Cardiac septum (tissue), 1 donor: ENCODE measurements at places on chromosomes 6 and 20. TPM values are rescaled to one million over a fixed set of nuclear protein-coding genes. Genes with fewer than 3 reads are reported as not detected.
A peak's percentile ranks its signal among the peaks of the same experiment; 100 is the strongest.

DNA sequence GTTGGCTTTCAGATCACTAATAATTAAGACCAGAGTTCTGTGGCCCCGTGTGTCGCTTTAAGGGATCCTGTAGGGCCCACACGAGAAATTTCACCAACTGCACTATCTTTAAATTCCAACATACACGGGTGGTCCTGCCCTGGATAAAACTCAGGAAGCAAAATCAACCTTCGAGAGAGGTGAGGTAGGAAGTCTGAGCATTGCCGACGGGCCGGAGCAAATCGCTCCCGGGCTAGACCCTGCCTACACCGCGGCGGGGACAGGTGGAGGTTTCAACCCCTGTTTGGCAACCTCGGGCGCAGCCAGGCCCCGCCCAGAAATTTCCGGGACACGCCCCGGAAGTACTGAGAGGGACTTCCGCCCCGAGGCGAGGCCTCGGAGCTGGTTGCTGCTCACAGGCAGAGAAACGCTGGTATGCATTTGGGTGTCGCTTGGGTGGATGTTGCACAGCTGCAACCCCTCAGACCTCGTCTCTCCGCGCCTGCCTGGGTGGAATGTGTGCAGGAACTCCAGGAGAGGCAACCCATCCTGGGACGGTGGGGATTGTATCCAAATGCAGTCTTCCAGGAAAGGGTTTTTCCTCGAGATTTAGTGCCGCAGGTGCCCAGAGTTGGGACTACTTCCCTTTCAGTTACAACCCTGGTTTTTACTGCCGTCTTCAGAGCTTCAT, 19.9 kb downstream of the ZKSCAN8 start:
- DNase-seq: peak; percentile 85

GRCh38 chr6:63346217-63346835, 26.5 kb upstream of the LGSN start:
- DNase-seq: no peak

The GGT7 gene
- total RNA-seq: 20.1 TPM

GRCh38 chr6:26594131-26594498, 2.6 kb upstream of the ABT1 start:
- no peak for DNase-seq

DNA sequence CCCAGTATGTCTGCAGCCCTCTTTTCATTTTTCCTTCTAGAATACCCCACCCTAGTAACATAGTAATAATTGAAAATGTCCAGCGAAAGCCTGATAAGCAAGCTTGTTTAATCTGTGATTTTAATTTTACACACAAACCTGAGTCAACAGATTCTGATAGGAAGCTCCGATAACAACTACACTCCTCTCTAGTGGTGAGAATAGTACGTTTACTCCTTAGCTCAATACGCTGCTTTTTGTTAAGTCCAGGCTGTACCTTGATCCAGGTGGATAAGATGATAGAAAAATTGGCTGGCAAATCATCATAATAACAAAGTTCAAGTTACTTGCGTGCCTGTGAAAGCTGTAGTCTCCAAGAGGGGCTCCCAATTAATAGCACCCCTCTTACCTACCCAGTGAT, 25.5 kb upstream of the DCBLD1 start:
- no peak for DNase-seq

The LY6G6D gene
- not detected for total RNA-seq

- DNase-seq: no peak
These were observed 90.4 kb downstream of the PLEKHG1 start for GRCh38 chr6:150689900-150690590.

DNA sequence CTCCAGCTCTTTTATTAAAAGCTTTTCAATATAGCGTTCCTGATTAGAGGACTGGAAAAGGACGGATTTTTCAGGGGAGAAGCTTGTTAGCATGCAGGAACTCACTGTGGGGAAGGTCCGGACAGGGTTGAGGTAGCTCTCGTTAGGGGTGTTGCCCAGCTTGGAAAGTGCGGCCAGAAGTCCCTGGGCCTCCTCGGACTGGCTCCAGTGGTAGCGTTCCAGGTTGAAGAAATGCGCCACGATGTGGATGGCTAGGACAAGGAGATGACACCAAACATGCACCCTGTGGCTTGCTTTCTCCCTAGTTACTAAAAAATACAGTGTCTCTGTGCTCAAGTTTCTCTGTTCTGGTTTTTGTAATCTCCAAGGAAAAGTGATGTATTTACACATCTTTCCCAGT, 12.5 kb downstream of the NOX3 start:
- no peak for DNase-seq

DNA sequence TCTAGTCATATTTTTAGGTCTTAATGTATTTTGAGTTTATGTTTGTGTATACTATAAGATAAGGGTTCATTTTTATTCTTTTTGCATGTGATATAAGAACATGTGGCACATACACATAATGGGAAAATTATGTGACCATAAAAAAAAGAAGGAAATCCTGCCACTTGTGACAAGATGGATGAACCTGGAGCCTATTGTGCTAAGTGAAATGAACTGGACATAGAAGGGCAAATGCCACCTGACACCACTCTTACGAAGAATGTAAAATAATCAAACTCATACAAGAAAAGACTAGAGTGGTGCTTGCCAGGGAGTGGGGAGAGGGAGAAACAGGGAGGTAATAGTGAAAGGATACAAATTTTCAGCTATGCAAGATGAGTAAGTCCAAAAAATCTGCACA, 126.1 kb downstream of the PLEKHG1 start:
- DNase-seq: no peak

The RAET1L gene
- not detected for total RNA-seq

The MYMX gene
- 0.30 TPM for total RNA-seq

DNA sequence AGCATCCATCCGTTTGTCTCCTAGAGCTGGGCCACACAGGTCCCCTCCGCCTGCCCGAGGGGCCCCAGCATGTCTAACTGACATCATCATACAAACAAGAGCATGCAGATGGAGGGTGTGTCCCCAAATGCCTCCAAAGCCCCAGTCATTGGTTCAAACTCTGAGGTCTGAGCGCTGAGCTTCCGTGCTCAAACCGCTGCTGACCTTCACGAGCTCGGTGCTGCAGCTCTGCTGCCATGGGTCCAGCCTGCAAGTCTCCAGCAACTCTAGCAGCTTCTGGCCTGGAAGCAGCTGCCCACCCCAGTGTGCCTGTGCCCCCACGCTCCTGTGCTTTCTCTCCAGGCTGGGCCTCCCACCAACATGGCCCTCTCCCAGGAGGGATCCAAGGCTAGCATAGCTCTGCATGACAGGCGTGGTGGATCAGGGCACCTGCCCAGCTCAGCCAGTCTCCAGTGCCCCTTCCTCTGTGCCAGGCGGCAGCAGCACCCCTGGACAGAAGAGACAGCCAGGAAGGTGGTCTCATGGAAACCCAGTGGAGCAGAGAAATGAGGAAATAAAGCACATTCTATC, 131.6 kb upstream of the PMEPA1 start:
- DNase-seq: no peak

The NQO2 gene
- 37.9 TPM for total RNA-seq

The MUC22 gene
- not detected for total RNA-seq

- no peak for DNase-seq
These were observed 8.6 kb downstream of the SRC start for GRCh38 chr20:37354210-37355195.

DNA sequence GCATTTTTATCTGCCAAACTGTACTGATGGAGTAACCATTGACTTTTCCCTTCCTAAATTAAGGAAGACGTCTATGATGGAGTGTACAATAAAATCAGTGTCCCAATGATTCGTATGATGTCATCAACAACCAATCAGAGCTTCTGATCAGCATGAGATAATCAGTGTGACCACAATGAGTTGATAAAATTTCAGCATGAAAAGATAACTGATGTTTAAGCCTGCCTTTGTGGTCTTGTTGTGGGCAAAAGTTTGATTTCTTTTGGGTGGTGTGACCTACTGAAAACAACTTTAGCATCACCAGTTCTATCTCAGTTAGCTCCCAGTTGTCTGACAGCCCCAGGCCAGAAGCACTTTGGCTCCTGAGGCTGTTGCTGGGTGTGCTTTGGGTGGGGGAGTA, 3.3 kb downstream of the PCIF1 start:
- DNase-seq: no peak

The DEFB124 gene
- not detected for total RNA-seq

DNA sequence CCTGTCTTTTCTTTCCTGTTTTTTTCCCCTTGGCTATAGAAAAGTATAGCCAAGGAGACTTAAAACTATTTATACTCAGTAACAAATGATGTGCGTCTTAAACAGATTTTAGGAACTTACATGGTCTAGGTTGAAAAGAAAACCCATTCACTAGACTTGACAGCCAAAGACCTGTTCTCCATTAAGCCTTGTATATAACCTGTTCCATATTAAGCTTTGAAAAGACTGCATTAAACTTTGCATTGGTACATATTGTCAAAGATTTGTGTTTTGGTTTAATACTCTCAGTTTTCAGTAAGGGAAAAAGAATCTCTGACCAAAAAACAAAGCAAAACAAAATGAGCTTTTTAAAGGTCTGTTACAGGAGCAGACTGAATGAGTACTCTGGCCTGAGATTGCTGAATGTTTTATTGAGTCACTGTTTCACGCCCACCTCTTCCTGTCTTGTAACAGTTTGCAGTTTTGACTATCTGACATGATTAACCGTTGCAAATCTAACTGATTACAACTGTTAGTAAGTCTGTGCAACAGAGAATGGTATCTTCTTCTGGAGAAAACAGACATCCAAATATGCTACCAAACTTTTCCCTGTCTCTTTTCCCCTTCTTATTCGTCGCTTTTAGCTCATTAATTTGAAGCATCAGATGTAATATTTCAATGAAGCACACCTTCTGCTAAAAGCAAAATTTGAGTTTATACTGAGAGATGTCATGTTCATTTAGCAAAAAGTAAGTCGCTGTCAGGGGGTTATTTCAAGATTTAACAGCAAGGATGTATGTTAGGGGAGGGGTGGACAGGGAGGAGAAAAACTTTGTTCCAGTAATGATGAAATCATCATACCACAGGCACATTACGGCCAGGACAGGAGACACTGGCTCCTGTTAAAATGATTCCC, 59.1 kb upstream of the SUPT3H start:
- no peak for DNase-seq

GRCh38 chr6:144438103-144438502, 153.0 kb downstream of the UTRN start:
- DNase-seq: no peak

- no peak for DNase-seq
These were observed 55.9 kb downstream of the KCNQ5 start for GRCh38 chr6:72677740-72678139.

- no peak for DNase-seq
These were observed 25.5 kb downstream of the DCDC2 start for GRCh38 chr6:24332317-24332716.

The SALL4 gene
- 0.08 TPM for total RNA-seq

DNA sequence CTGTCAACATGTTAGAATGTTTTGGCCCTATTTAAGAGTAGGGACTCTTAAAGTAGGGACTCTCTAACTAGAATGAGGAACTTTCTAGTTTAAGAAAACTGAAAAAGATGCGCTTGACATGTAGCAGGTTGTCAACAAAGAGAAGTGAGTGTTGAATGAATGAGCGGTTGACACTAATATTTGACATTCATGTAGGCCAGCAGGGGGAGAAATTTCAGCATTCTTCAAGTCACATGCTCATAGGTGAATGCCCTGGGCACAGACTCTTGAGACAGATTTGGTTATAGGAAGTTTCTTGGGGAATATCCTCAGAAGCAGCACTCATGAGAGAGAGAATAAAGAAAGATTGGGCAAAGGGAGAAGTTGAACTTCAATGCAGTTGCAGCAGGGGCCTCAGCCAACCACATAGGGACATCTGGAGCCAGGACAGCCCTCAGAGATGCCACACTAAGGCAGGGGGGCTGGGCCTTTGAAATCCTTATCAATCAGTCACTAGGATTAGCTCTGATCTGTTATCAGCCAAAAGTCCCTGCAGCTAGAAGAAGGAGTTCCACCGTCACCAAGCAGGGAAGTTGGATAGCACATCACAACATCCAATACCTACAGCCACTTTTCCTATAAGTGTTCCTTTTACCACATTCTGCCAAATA, 145.1 kb upstream of the FKBP1C start:
- DNase-seq: no peak

- DNase-seq: no peak
These were observed 23.0 kb downstream of the CARMIL1 start for GRCh38 chr6:25302151-25302550.

DNA sequence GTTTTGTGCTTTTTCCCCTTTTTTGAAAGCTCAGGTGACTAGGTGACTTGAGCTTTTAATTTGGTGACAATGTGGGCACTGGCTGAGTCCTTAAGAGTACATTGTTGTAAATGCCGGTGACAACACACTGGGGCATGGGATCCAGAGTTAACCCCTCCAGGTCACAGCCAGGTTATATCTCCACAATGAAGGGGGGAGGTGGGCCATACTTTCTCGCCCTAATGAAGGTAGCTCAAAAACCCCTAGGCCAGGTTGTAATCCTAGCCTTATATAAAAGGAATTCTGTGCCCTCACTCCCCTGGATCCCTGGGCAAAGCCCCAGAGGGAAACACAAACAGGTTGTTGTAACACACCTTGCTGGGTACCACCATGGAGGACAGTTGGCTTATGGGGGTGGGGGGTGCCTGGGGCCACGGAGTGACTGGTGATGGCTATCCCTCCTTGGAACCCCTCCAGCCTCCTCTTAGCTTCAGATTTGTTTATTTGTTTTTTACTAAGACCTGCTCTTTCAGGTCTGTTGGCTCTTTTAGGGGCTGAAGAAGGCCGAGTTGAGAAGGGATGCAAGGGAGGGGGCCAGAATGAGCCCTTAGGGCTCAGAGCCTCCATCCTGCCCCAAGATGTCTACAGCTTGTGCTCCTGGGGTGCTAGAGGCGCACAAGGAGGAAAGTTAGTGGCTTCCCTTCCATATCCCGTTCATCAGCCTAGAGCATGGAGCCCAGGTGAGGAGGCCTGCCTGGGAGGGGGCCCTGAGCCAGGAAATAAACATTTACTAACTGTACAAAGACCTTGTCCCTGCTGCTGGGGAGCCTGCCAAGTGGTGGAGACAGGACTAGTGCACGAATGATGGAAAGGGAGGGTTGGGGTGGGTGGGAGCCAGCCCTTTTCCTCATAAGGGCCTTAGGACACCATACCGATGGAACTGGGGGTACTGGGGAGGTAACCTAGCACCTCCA, 2.2 kb upstream of the VEGFA start:
- DNase-seq: peak; percentile 60

GRCh38 chr20:17882065-17882833, 86.3 kb downstream of the SNX5 start:
- DNase-seq: no peak

- DNase-seq: no peak
These were observed 4.8 kb upstream of the SOBP start for GRCh38 chr6:107485157-107485556.

The C6orf15 gene
- not detected for total RNA-seq

The GABRR1 gene
- total RNA-seq: not detected

The RAB44 gene
- 0.11 TPM for total RNA-seq
